ENCODE measurements at places on chromosomes 4 and X.

- no peak for DNase-seq
Observed at GRCh38 chr4:150679018-150679764, 97.2 kb downstream of the MAB21L2 start.

GRCh38 chr4:74311696-74312313 lies 3.5 kb downstream of the EPGN start:
- no peak for DNase-seq

DNA sequence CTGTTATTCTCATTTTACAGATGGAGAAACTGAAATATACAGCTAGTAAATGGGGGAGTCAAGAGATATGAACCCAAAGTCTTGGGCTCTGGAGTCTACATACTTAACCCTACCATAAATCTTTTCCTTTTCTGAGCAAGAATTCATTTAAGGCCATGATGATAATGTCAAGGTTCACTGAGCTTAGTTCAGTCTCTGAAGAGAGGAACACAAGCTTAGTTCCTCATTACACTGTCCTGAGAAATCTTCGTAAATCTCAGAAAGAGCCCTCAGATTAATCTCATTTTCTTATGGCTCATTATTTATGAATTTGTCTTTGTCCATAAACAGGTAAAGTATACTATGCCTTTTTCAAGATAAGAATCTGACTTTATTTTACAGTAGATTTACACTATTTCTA lies 104.2 kb downstream of the SATL1 start:
- DNase-seq: no peak

DNA sequence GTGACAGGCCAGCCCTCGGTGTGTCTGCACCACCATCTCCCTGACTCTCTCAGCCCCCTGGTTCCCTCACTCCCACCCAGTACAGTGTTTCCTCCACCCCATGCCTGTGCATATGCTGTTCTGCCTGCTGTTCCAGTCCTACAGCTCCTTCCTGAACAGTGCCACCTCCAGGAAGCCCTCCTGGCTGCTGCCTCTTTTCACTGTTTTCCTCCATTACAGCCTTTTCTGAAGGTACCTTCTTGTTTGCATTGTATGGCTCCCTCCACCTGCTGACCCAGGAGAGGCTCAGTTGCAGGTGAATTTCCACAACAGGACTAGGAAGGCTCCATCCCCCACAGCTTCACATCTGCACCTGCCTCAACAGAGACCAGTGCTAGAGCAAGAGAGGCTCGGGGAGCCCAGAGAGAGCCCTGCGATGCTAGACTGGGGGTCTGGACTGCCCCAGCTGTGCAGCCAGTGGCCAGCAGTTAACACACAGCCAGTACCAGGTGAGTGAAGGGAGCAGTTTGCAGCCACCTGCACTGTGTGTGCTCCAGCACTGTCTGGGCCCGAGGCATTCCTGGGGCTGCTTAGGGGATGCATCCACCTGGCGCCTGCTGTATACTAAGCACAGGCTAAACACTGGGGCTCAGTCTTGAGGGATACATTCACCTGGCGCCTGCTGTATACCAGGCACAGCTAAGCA lies 92.0 kb downstream of the ADRA2C start:
- no peak for DNase-seq

- no peak for DNase-seq
Observed at GRCh38 chrX:56744996-56745395, 16.0 kb downstream of the NBDY start.
